ENCODE measurements at places on chromosomes 12 and 14.

- no peak for DNase-seq
These were observed 134.7 kb downstream of the NOVA1 start for GRCh38 chr14:26463136-26463535.

DNA sequence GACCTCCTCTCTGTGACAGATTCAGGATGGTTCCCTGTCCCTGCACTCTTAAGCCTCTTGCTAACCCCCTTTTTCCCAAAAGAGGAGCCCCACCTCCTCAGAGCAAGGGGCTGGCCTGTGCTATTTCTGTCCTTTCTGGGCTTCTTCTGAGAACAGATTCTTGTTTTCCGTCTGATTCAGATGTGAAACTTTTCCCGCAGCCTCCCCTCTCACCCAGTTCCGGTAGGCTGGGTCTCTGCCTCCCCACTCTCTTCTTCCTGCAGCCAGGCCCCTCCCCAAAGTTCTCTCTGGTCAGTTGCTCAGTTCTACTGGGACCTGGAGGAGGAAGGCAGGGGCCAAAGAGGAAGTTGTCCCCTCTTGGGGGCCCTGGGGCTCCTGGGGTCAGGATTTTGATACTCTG lies 11.8 kb downstream of the PDE1B start:
- DNase-seq, result no peak

DNA sequence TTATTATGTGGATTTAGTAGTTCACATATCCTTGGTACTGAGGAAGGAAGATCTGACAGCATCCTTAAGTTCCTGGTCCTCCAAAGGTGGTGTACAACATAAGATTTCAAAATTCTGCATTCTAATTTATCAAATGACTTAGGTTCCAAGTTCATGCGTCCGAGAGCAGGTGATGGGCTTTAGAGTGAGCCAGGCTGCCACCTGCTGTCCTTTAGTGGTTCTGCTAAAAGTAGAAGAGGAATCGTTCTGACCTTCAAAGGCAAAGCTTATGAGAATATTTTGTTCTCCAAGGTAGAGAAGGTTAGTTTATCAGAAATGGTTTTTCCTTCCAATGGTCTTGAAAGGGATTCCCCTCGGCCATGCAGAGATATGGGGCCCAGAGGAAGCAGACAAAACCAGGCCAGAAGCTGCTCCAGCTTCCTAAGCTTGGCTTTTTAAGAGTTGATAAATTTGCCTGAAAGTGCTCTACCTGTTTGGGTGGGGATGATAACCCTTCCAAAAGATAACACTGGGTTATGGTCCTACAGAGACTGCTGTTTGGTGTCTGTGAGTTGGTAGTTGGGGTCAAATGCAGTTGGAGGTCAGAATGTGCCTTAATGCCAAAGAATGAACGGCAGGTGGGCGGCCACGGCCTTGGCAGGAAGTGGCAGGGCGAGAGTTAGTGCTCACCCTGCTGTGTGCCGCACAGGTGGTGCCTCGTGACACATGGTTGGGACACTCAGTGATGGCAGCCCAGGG lies 29.1 kb upstream of the LRTM2 start:
- peak; percentile 73 for DNase-seq

DNA sequence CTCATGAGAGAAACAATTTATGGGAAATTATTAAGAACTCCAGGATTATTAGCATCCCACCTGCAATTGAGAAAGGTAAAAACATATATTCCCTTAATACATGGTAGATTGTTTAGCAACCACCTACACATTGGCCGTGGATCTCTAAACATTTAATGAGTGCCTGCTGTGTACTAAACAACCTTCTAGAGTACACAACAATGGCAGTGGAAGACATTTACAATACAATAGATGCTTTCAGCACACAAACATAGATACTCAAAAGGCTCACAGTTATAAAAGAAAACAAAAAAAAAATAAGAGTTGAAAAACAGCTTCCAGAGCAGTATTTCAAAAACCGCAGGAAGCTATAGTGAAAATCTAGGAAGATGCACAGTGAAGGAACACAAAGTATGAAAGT lies 382.9 kb downstream of the SYT1 start:
- DNase-seq, result no peak

- DNase-seq, result no peak
These were observed 9.4 kb upstream of the PLBD2 start for GRCh38 chr12:113348849-113349536.

DNA sequence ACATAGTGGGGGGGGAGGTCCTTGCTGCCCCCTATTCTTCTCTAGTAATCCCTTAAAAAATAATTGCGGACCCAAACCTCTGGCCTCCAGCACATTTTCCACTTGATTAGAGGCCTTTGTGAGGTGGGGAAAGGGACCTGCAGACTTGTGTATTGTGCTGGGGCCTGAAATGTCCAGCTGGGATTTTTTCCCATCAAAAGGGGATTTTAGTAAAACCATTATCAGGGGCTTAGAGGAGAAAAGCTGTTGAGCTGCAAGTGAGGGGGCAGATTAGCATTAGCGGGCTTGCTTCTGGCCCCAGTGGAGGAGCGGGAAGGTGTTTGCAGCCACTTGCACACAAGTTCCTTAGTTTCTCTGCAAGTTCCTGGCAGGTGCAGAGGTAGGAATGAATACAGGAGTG lies 13.9 kb downstream of the FBXL14 start:
- DNase-seq, result no peak

DNA sequence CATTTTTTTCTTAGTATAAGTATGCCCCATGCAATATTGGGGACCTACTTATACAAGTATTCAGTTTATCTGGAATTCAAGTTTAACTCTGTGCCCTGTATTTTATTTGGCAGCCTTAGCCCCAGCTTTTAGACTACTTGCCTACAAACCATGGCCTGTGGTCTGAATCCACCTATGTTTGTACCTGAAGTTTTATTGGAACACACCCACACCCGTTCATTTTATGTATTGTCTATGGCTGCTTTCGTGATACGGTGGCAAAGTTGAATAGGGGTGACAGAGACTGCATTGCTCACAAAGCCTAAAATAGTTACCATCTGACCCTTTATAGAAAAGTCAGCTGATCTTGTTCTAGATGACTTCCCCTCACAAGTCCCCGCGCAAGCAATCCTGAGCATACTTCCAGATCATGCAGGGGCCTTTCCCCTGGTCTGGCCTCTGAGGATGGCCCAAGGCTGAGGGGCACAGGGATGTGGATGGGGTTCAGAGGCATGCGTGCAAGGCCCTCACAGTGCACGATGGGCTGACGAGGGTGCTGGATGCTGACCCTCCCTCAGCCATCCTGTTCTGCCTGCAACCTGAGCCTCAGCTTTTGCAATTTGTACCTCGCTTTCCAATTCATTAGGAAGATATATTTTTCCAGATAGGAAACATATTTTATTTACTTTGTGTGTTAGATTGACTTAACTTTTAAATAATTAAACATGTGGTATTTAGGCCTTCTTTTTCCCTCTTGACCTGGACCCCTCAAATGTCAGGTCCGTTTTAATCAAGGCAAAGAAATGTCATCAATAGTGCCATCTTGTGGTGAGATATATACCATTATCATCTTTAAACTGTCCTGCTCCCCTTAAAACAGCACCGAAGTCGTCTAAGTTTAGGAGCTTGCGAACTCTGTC lies 527.3 kb upstream of the CCDC196 start:
- DNase-seq, result peak; percentile 65

GRCh38 chr14:103711516-103712431 lies 3.5 kb downstream of the XRCC3 start:
- peak; percentile 76 for DNase-seq

- no peak for DNase-seq
These were observed 218.7 kb upstream of the PELI2 start for GRCh38 chr14:55899531-55899930.

GRCh38 chr12:124992874-124993625 lies 395 bp upstream of the BRI3BP start:
- peak; percentile 30 for DNase-seq

- no peak for DNase-seq
These were observed 59.6 kb downstream of the MDM2 start for GRCh38 chr12:68867606-68868005.

DNA sequence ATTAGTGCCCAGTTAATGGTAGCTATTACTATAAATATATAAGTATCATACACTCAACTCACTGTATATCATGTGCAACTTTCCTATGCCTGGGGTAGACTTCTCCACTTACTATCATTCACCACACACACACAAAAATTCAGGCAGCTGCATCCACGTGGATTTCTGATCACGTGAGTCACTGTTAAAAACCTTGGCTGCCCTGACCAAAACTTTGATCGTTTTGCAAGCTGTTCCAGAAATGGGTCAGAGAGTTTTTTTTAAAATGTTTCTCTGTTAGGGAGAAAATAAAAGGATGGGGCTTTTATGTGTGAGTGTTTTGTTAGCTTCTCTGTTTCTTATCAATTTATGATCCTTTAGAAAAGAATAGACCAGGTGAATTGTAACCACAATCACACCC lies 198.2 kb upstream of the CNOT2 start:
- no peak for DNase-seq

- no peak for DNase-seq
These were observed 129.0 kb downstream of the ASCL1 start for GRCh38 chr12:103086471-103086870.

DNA sequence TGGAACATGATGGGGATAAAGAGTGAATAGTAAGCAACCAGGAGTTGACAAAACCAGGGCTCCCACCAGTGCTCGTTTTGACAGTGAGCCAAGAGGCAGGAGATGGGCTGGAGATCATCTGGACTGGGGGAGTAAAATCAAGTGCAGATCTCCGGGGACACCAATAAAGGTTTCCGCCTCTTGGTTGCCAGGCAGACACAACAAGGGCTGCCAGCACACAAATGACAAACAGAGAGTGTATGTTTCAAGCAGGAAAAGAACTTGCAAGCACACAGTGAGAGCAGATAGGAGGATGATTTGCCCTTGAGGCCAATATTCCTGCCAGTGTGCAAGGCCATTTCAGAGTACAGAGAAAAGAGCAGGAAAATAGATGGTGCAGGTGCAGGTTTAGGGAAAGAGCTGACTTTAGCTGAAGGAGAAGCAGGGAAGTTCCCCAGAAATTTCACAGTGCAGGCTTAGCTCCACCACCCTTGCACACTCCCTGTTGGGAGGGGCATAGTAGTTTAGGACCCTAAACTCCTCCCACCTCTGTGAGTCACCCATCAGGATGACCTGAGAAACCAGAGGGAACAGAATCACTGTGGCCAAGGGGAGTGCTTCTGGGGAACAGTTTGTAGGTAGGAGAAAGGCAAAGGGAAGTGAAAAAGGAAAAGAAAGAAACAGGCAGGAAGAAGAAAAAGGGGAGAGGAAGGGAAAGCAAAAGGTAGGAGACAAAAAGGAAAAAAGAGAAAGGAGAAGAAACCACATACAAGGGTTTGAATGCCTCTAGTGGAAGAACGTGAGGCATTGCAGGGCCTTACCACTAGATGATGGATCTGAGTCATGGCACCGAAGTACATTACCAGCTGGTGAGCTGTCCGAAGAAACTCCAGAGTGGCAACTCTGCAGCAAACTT lies 404.4 kb downstream of the SLC6A15 start:
- DNase-seq, result no peak

- DNase-seq, result no peak
These were observed 10.2 kb upstream of the PGF start for GRCh38 chr14:74965486-74966153.

DNA sequence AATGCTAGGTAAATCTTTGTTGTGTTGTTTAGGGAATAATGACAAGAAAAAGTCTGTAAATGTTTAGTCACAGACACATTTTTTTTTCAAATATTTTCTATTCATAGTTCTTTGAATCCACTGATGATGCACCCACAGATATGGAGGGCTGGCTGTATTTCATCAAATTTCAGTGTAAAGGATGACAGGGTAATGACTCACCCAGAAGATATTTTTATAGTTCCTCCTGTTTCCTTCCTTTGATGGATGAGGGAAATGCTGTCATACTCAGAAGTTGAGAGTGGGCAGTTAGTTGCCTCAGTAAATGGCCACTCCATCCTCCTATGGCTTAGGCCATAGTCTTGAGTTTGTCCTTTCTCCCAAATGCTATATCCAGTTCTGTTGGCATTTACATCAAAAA lies 76.9 kb upstream of the REP15 start:
- DNase-seq, result no peak

DNA sequence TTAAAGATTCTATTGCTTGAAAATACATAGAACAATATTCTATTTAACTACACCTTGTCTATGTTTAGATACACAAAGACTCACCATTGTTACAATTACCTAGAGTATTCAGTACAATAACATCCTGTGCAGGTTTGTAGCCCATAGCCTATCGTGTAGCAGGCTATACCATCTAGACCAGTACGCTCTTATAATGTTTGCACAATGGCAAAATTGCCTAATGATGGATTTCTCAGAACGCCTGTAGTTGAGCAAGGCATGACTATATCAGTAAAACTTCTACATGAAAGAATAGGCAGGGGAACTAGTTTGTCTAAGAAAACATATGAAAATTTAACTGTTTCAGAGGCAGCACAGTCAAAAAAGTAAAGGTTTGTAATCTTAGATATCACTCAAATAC lies 375.9 kb downstream of the DAD1 start:
- DNase-seq, result no peak

GRCh38 chr14:31449971-31450610 lies 7.2 kb downstream of the DTD2 start:
- DNase-seq, result peak; percentile 58

DNA sequence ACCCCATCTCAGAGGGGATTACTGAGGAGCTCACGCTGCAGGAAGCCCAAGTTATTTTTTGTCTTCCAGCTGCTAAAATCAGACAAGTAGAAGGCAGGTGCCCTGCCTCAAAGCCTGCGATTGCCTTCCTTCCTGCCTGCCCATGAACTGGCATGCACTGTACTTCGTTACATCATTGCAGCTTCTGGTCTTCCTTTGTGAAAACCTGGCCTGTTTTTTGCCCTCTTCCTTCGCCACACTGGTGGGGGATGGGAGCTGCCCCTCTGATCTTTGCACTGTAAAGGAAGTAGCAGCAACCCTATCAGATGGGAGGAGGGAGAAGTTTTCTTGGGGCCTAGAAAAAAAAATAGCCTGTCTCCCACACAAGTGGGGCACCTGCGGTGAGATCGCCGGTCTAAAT lies 1098.7 kb downstream of the BCL11B start:
- no peak for DNase-seq

DNA sequence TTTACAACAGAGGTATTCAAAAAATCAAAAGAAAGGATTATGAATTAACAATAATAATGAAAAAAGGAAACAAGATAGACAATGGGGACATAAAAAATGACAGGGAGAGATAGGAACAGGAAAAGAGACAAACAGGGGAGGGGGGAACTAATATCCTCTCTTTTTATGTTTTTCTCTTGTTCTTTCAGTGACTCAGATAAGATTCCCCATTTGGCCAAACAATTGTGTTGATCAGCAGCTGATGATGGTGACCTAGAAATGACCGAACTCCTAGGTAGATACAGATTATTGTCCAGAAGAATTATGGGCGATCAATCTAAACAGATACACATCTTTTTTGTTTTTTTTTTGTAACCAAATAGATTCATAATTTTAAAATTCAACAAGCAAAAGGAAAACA lies 1277.2 kb upstream of the FLRT2 start:
- no peak for DNase-seq

GRCh38 chr12:121990114-121990647 lies 31.5 kb upstream of the BCL7A start:
- no peak for DNase-seq
